ENCODE measurements at places on chromosomes 11 and 22.

GRCh38 chr11:64892411-64892831 lies 14.0 kb upstream of the EHD1 start:
- no peak for DNase-seq

GRCh38 chr22:29581799-29582198 lies 886 bp upstream of the NIPSNAP1 start:
- no peak for DNase-seq

DNA sequence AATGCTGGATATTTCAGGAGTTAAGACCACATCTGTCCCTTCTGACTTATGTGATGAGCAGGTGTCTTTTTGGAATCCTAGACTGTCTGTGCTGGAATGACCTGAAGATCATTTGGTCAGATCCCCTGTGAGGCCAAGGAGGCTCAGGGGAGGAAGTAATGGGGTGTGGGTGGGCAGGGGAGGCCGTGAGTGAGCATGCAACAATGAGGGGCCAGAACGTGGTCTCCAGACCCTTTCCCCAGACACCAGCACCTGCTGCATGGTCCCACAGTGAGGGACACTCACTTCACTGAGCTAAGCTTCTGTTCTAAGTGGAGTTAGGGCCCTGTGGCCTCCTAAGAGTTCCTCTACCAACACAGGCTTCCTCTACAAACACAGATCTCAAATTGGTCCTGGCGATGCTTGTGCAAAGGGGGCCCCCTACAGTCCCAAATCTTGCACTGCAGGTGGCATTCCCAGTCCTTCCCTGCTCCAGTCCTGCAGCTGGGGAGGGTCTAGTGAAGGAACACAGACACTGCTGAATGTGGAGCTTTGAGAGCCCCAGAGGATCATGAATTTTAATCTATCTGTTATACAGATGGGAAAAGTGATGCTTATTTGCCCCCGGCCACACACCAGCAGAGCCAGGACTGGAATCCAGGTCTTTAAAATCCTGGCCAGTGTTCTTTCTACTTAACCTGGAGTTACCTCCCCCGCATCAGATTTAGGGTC lies 7.4 kb downstream of the USP2 start:
- no peak for DNase-seq

DNA sequence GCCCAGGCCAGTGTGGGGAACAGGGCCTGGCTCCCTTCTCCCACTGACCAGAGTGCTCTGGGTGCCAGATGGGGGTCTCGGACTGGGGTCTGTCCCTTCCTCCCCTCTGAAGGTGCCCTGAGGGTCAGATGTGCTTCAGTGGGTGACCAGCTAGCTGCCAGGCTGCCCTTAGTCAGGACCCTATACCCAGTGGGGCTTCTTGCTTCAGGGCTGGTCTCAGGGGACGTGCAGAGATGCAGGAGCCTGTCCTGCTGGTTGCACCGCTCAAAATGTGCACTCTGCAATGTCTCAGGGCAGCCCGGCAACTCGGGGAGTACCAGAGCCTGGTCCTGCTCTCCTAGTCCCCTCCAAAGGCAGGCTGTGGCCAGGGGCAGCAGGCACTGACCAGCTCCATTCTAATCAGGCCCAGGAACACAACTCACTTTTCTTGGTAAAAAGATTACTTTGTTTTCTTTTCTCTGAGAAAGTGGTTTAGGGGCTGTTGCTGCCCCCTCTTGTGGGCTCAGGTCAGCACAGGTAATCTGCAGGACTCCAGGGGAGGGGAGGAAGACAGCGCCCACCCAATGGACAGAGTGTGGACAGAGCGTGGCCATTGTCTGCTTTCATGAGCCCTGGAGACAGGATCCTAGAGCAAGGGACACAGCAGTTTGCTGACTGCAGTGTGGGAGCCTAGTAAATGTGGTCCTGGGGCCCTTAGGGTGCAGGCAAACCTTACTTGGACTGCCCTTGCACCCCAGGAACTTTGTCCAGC lies 80.9 kb downstream of the MED15 start:
- DNase-seq: no peak

- peak; percentile 70 for DNase-seq
These were observed 11.1 kb upstream of the TAB1 start for GRCh38 chr22:39388261-39389011.

GRCh38 chr11:122933416-122933815 lies 48.2 kb downstream of the BSX start:
- no peak for DNase-seq

DNA sequence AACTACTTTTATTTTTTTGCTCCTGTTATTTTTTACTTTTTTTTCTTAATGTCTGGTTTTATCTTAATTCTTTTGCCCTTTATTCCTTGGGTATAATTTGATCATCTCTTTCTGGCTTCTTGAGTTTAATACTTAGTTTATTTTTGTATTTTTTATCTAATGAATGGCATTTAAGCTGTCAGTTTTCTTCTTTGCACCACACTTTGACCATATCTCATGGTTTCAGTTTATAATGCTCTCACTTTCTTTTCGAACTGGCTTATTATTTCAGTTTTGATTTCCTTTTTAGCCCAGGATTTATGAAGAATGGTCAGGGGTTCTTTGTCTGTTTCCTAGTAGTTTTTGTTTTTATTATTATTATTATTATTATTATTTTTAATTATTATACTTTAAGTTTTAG lies 48.3 kb downstream of the QSER1 start:
- DNase-seq: no peak
